NCI-H446 (cell line): ENCODE measurements at places on chromosomes 16 and 17.

- DNase-seq = no peak
Measured at GRCh38 chr16:89097392-89097772, 3.7 kb downstream of the ACSF3 start.

DNA sequence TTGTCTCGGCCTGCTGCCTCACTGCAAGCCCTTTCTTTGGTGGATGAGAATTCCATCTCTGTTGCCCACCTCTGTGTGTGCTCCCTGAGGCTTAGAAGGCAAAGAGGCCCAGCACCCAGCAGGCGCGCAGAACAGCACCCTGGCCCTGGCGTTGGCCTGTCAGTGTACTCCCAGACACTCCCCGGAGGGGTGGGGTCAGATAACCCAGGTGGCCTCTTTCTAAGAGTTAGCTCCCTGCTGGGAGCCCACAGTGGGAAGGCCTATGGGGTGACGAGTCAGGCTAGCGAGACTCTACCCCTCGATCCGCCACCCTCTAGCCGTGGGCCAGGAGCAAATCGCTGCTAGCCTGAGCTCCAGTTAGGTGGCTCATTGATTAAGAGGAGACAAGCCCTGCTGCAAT lies 38.1 kb downstream of the SRL start:
- DNase-seq = no peak

GRCh38 chr16:67259705-67260104 lies 10.9 kb downstream of the SLC9A5 start:
- no peak for DNase-seq

DNA sequence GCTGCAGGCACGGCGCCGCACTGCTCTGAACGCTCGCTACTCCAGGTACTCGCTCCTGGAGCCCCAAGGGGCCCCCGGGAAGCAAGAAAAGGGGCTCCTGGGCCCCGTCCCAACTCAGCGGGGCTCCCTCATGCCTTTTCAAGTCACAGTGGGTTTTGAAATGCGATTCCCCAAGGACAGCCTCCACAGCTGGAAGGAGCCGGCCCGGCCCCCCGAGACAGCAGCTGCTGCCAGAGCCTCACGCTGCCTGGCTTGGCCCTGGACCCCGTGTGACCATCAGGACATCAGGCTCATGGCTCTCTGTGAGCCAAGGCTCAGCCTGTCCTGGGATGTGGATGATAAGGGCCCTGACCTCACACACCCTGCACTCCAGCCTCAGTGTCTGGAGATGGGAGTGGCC lies 80.6 kb downstream of the LMF1 start:
- no peak for DNase-seq

- no peak for DNase-seq
Measured at GRCh38 chr16:86515777-86516622, 5.7 kb downstream of the FOXF1 start.

DNA sequence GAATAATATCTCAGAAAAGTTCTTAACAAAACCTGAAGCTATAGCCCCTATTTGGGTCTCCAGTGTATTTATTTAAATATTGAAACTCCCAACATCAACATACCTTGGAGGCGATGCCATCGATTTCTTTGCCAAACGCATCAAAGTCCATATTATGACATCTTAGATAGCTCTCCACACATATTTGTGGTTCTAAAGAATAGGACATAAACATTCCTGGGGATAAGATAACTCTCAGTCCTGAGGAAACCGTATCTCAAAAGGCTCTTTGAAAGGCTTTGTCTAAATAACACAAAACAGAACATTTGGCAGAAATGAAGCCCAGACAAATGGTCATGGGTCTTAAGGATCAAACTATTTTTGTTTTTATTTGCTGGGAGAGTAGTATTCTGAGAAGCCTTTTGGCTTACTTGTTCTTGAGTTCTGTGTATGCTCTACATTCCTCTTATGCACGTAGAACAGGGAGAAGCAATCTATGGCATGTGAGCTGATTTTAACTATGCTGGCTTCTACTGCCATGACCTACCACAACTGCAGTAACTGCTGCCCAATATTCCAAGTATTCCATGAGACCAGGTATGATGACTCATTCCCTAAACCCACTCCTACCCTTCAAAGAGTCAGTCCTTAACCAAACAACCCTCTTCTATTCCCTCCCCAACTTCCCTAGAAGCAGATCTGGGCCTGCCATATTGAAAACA lies 279.0 kb upstream of the ZFHX3 start:
- DNase-seq = no peak

DNA sequence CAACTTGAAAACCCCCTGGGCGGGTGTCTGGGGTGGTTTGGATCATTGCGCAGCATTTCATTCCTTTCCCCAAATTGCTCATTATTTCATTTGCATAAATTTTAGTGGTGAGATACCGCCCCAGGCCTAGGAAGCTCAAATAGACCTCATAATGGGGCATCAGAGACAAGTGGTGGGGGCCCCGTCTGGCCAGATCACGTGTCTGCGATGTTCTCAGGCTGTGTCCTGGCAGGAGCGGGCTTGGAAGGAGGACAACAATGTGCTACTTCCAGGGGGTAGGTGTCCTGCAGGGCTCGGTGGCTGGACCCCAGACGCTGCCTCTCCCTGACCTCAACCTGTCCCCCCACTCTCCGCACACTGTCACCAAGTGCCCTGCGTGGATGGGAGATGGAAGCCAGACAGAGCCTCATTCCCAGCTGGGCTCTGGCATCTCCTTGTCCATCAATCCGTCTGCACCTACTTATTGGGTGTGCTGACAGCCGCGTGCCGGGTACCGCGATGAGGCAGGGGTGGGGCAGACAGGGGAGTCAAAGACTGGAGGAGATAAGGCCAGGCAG lies 116.9 kb downstream of the NTN1 start:
- no peak for DNase-seq
